ENCODE measurements at places on chromosomes 3 and 15. TPM values are rescaled to one million over a fixed set of nuclear protein-coding genes. Genes with fewer than 3 reads are reported as not detected.

The DISP2 gene
- total RNA-seq, result 0.88 TPM

The CCDC33 gene
- 0.33 TPM for total RNA-seq

The DUOX1 gene
- total RNA-seq, result 1.6 TPM

The CTXND1 gene
- not detected for total RNA-seq

The GNAT1 gene
- total RNA-seq, result not detected

The HTR3E gene
- total RNA-seq, result not detected

The TCTA gene
- 25.9 TPM for total RNA-seq

The RNF7 gene
- 80.5 TPM for total RNA-seq

The LMCD1 gene
- total RNA-seq, result 53.0 TPM

The TMOD2 gene
- total RNA-seq, result 8.6 TPM

The POLQ gene
- 0.29 TPM for total RNA-seq

The MST1 gene
- total RNA-seq, result 21.2 TPM

The KCNMB2 gene
- total RNA-seq, result not detected

The ACTC1 gene
- 0.15 TPM for total RNA-seq

The CCR9 gene
- not detected for total RNA-seq

The ATP13A5 gene
- not detected for total RNA-seq

The TGM5 gene
- total RNA-seq, result 3.1 TPM

The MYO5A gene
- 77.4 TPM for total RNA-seq

The CFAP100 gene
- total RNA-seq, result not detected

The CACNA2D3 gene
- total RNA-seq, result 3.4 TPM

The ILDR1 gene
- total RNA-seq, result 5.9 TPM

The GOLGA6L4 gene
- total RNA-seq, result 5.2 TPM

The LARP6 gene
- 18.6 TPM for total RNA-seq
